ENCODE measurements at places on chromosomes 12 and 14. TPM values are rescaled to one million over a fixed set of nuclear protein-coding genes. Genes with fewer than 3 reads are reported as not detected.

DNA sequence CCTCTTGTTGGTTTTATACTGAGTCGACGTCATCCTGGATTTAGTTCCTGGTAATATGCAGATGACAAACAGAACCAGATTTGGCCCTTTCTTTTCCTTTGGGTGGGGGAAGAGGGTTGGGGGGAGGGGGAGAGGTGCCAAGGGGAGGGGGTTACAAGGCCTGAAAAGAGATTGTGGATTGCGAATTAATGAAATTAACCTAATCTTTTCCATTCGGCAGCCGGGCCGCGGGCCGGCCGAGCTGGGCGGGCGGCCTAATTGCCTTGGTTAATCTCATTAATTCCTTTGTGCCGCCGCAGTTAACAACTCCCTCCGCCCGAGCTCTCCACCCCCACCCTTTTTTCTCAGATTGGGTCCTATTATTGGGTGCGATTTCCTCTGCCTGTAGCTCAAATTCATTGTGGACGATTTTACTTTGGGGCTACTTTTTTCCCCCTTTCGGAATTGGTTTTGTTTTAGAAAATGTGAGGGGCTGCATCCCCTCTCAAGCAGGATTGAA is 387 bp upstream of the GSC start:
- DNase-seq: no peak
- H3K36me3 ChIP-seq: peaks cover 4% of the 10 kb centered on the region
- H3K27me3 ChIP-seq: peaks cover 80% of the 10 kb centered on the region
- no peak overlapping the region for H3K27ac ChIP-seq

- peak overlapping the region; percentile 51 for H3K4me3 ChIP-seq
- H3K36me3 ChIP-seq: peaks cover 38% of the 10 kb centered on the region
- H3K4me1 ChIP-seq: peaks cover 35% of the 10 kb centered on the region
- H3K27me3 ChIP-seq: no peaks in the 10 kb centered on the region
- H3K27ac ChIP-seq: peak overlapping the region; percentile 67
Observed at GRCh38 chr12:124453419-124454351, 113.7 kb downstream of the NCOR2 start.

- H3K27ac ChIP-seq: no peak overlapping the region
- no peak overlapping the region for H3K4me3 ChIP-seq
- DNase-seq: no peak
Observed at GRCh38 chr14:87503711-87504110, 489.3 kb downstream of the GALC start.

GRCh38 chr12:118312578-118312977 is 60.1 kb downstream of the TAOK3 start:
- peak overlapping the region; percentile 73 for H3K27ac ChIP-seq
- no peak for DNase-seq
- H3K36me3 ChIP-seq: peaks cover 14% of the 10 kb centered on the region
- no peaks in the 10 kb centered on the region for H3K27me3 ChIP-seq

- peaks cover 12% of the 10 kb centered on the region for H3K4me1 ChIP-seq
- H3K4me3 ChIP-seq: no peak overlapping the region
- H3K36me3 ChIP-seq: peaks cover 61% of the 10 kb centered on the region
- no peak for DNase-seq
- H3K27me3 ChIP-seq: no peaks in the 10 kb centered on the region
Observed at GRCh38 chr14:76203086-76204001, 51.6 kb downstream of the GPATCH2L start.

The EID3 gene
- 9.4 TPM for total RNA-seq

The PTHLH gene
- not detected for total RNA-seq

The TGFB3 gene
- total RNA-seq: 3.9 TPM

Data from activated T-helper 2 cell treated with anti-CD3 and anti-CD28 coated beads, Interferon-gamma antibody, Interleukin-2, Interleukin-4, amounts not matched to agents 10 μg/mL and 5 μg/mL and 100 μg/mL, durations not matched to agents 14 hours and 24 hours and 36 hours (primary cell).